ENCODE measurements at places on chromosomes 4 and X. TPM values are rescaled to one million over a fixed set of nuclear protein-coding genes. Genes with fewer than 3 reads are reported as not detected.

DNA sequence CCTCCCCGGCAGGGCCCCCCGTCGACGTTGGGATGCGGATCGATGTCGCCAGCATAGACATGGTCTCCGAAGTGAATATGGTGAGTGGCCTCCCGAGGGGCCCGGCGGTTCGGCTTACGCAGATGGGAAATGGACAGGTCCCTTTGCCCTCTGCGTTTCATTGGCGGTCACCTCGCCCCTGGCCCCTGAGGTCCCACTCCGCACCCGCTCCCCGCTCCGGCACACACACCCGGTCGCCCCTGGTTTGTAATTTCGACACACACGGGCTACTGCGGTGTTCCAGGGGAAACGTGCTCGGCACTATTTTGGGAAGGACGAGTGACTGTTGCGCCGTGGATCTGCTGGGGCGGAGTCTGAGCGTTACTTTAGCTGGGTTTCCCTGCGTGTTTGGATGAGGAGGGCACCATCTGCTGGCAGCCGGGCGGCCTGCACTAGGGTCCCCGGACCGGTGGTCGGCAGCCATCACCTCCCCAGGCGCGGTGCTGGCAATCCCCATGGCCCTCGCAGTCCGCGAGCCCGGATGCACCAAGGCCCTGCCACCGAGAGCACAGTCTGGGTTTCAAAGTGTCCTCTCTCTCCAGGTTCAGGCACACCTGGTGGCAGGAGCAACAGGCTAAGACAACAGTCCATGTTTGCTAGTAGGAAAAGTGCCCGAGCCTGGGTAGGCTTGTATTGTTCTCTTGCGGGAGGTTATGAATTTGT, 1.2 kb downstream of the GABRB1 start:
- H3K36me3 ChIP-seq = no peaks in the 10 kb centered on the region
- H3K27ac ChIP-seq = no peak overlapping the region
- peak; percentile 38 for DNase-seq
- H3K27me3 ChIP-seq = no peaks in the 10 kb centered on the region
- H3K4me1 ChIP-seq = no peaks in the 10 kb centered on the region
- H3K4me3 ChIP-seq = peak overlapping the region; percentile 31

- H3K36me3 ChIP-seq = no peaks in the 10 kb centered on the region
- no peak overlapping the region for H3K4me3 ChIP-seq
- H3K27ac ChIP-seq = no peak overlapping the region
- DNase-seq = no peak
- H3K27me3 ChIP-seq = no peaks in the 10 kb centered on the region
Measured at GRCh38 chr4:149988087-149988410, 90.2 kb upstream of the DCLK2 start.

DNA sequence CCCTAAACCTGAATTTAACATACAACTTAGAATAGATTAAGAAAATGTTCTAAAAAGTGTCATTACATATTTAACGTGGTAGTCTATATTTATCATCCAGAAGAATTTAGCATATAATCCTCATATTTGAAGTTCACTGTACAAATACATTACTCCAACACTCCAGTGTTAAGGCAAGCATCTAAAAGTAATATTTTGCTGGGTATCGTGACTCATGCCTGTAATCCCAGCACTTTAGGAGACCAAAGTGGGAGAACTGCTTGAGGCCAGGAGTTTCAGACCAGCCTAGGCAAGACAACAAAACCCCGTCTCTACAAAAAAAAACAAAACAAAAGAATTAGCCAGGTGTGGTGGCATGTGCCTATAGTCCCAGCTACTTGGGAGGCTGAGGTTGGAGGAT, 24.8 kb downstream of the LRBA start:
- DNase-seq = no peak
- H3K27ac ChIP-seq = no peak overlapping the region
- no peaks in the 10 kb centered on the region for H3K27me3 ChIP-seq
- H3K4me1 ChIP-seq = no peaks in the 10 kb centered on the region

- DNase-seq = no peak
- H3K4me1 ChIP-seq = no peaks in the 10 kb centered on the region
- no peaks in the 10 kb centered on the region for H3K27me3 ChIP-seq
- no peaks in the 10 kb centered on the region for H3K36me3 ChIP-seq
Measured at GRCh38 chrX:121733514-121733913, 686.1 kb downstream of the GLUD2 start.

DNA sequence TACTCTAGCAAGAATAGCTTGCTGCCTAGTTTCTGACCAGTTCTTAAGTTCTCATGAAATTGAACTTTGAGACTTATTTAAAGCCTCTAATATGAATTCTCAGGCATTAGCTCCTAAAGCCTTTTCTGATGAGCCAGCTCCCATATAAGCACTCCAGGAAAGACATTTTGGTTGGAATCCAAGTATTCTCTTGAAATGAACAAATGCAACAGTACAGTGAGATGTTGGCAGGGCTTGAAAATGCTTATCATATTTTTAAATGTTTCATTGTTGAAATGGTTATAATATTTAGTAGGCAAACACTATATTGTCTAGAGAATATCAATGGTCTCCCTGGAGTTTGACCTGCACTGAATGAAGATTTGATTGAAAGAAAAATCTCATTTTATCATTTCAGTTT, 240.3 kb downstream of the ANK2 start:
- H3K4me3 ChIP-seq = no peak overlapping the region
- peaks cover 6% of the 10 kb centered on the region for H3K4me1 ChIP-seq
- H3K36me3 ChIP-seq = no peaks in the 10 kb centered on the region
- H3K27ac ChIP-seq = no peak overlapping the region
- DNase-seq = no peak

GRCh38 chr4:13635286-13635799, 7.8 kb upstream of the BOD1L1 start:
- no peak for DNase-seq
- no peaks in the 10 kb centered on the region for H3K4me1 ChIP-seq
- no peak overlapping the region for H3K4me3 ChIP-seq

DNA sequence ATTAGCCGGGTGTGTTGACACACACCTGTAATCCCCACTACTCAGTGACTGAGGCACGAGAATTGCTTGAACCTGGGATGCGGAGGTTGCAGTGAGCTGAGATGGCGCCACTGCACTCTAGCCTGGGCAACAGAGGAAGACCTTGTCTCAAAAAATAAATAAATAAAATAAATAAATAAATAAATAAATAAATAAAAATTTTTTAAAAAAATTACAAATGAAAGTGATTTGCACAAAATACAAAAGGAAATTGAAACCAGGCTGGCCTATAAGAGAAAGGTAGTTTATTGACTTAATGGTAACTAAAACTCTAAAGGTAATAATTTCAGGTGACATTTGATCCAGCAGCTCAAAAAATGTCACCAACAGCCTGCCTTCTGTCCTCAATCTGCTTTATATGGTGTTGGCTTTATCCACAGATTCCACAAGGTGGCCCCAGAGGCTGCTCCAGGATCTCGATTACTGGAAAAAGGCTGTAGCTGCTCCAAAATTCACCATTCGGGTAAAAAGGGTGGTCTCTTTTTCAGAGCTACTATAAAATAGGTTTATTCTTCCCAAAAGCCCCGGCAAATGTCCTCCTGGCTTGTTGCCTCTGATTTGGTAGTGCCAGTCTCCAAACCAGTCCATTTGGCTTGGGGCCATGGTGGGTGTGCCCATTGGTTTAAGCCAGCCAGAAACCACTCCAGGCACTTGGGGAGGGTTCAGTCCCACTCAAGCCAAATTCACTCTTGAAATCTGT, 61.4 kb upstream of the TRIM2 start:
- peak; percentile 69 for DNase-seq
- H3K36me3 ChIP-seq = no peaks in the 10 kb centered on the region
- H3K4me3 ChIP-seq = no peak overlapping the region

- no peak for DNase-seq
- H3K4me1 ChIP-seq = no peaks in the 10 kb centered on the region
- no peaks in the 10 kb centered on the region for H3K27me3 ChIP-seq
- H3K4me3 ChIP-seq = no peak overlapping the region
- no peaks in the 10 kb centered on the region for H3K36me3 ChIP-seq
- H3K27ac ChIP-seq = no peak overlapping the region
Measured at GRCh38 chr4:99102634-99103033, 14.0 kb upstream of the ADH5 start.

DNA sequence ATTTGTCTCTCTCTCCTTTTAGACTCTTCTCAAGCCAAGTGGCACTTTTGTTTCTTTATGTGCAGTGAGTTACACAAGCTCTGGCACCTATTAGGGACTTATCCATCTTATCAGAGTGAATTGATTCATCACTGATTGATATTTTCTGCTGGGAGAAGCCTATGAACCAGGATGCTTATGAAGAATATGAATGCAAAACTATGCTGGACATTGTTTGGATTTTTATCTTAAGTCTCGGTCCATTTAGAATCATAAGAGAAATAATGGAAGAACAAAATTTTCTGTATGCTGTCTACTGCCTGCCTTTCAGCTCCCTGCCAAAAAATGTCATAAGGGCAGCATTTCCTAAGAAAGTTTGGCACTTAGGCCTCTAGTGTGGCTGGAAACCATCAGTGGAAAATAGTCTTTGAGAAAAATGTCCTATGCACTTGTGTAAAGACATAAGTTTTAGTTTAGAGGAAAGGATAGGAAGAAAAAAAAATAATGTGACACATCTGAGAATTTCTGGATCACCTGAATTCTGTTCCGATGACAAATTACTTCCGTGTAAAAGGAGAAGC, 365.7 kb upstream of the MAD2L1 start:
- no peaks in the 10 kb centered on the region for H3K4me1 ChIP-seq
- no peaks in the 10 kb centered on the region for H3K27me3 ChIP-seq

ADH1A gene
- not detected for total RNA-seq

- H3K36me3 ChIP-seq = no peaks in the 10 kb centered on the region
- H3K27me3 ChIP-seq = no peaks in the 10 kb centered on the region
- DNase-seq = no peak
- no peaks in the 10 kb centered on the region for H3K4me1 ChIP-seq
- H3K27ac ChIP-seq = no peak overlapping the region
Measured at GRCh38 chrX:146243041-146243440, 425.4 kb downstream of the SLITRK2 start.

DNA sequence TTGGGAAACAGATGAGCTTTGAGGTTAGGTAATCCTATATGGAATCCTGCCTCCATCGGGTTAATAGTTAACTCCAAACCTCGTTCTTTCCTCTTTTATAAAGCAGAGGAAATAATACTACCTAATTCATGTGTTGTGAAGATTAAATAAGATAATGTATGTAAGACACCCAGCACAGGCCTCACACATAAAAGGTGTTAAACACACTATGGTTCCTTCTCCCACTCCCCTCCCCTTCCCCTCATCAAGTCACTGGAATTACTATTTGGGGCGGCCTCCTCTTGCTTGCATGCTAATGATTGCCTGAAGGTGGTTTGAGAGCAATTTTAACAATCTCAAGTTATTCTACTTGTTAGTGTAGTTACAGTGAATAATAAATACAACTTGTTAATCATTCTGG, 404.4 kb upstream of the RASGEF1B start:
- H3K4me3 ChIP-seq = no peak overlapping the region
- no peak for DNase-seq
- H3K4me1 ChIP-seq = no peaks in the 10 kb centered on the region
- no peaks in the 10 kb centered on the region for H3K36me3 ChIP-seq
- H3K27me3 ChIP-seq = no peaks in the 10 kb centered on the region

MYL5 gene
- 4.6 TPM for total RNA-seq

MUC7 gene
- total RNA-seq = not detected

DNA sequence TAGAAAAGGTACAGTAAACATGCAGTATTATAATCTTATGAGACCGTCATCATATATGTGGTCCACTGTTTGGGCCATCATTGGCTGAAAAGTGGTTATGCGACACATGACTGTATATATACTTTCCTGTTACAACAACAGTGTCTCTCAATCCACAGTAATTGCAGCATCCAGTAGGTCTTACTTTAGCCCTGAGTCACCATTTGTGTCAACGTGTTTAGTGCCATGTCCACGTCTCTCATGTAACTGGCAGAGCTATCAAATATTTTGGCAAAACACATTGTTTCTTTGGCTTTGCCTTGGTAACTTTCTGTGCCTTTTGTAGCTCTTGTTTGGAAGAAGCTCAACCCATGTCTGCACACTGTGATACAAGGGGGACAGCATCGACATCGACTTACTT, 73.8 kb downstream of the CD38 start:
- no peaks in the 10 kb centered on the region for H3K27me3 ChIP-seq
- H3K4me1 ChIP-seq = no peaks in the 10 kb centered on the region
- no peak for DNase-seq
- H3K4me3 ChIP-seq = no peak overlapping the region
- no peaks in the 10 kb centered on the region for H3K36me3 ChIP-seq
- no peak overlapping the region for H3K27ac ChIP-seq

FAM47E gene
- total RNA-seq = 1.2 TPM

DNA sequence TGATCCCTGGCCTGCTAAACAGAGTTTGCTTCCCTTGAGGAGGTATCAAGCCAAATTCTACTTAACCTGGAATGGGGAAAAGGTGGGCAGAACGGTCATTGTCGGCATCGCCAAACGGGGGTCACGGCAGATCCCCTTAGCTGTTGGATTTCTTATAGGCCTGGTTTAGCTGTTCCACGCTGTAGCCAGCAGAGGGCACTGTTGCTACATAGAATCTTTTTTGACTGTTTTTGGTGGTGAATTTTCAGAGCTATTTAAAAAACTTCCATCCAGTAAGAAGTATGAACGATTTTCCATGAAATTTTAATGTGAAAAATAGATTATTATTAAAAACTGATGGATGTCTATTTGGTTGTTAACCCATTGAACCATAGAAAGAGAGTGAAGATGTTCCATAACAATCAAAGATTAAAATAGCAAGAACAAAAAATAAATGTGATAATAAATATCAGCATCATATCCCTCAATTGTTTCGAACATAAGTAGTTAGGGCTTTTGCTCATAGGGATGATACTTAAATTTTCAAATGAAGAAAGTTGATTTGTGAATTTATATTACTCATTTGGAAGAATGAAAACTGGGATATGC, 56.6 kb downstream of the LINC00632 start:
- H3K27ac ChIP-seq = no peak overlapping the region
- peak; percentile 20 for DNase-seq
- no peaks in the 10 kb centered on the region for H3K27me3 ChIP-seq
- H3K4me3 ChIP-seq = no peak overlapping the region

PAPSS1 gene
- total RNA-seq = 17.4 TPM

- H3K36me3 ChIP-seq = no peaks in the 10 kb centered on the region
- no peak overlapping the region for H3K4me3 ChIP-seq
- no peak for DNase-seq
- H3K27me3 ChIP-seq = no peaks in the 10 kb centered on the region
Measured at GRCh38 chr4:10077076-10077475, 39.5 kb downstream of the WDR1 start.

GRCh38 chr4:106195435-106195950, 120.5 kb downstream of the TBCK start:
- no peaks in the 10 kb centered on the region for H3K36me3 ChIP-seq
- no peak for DNase-seq
- no peak overlapping the region for H3K27ac ChIP-seq
- H3K4me3 ChIP-seq = no peak overlapping the region
- no peaks in the 10 kb centered on the region for H3K27me3 ChIP-seq

DNA sequence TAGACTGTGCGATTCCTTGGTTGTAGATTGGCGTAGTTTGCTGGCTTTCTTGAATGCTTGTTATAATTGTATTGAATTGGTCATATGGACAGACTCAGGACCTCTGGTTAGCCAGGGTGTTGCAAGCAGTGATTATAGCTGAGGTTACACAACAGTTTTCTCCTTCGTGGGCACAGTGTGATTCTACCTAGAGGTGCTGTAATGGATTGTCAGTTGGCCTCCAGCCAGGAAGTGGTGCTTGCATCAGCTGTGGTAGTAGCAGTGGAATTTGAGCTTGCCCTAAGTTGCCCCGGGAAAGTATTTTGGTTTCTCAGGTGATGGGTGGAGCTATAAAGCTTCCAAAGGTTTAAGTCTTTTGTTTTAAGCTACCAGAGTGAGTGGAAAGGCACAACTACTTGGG, 23.1 kb upstream of the GABRG1 start:
- no peaks in the 10 kb centered on the region for H3K4me1 ChIP-seq
- no peak for DNase-seq
- no peak overlapping the region for H3K27ac ChIP-seq
- no peaks in the 10 kb centered on the region for H3K36me3 ChIP-seq
